ENCODE measurements at places on chromosomes 7 and 10. TPM values are rescaled to one million over a fixed set of nuclear protein-coding genes. Genes with fewer than 3 reads are reported as not detected.

GRCh38 chr7:135217645-135218509 is 6.6 kb upstream of the WDR91 start:
- no peaks in the 10 kb centered on the region for H3K27me3 ChIP-seq
- no peak overlapping the region for H3K27ac ChIP-seq
- peaks cover 9% of the 10 kb centered on the region for H3K4me1 ChIP-seq
- no peaks in the 10 kb centered on the region for H3K36me3 ChIP-seq

- H3K36me3 ChIP-seq: no peaks in the 10 kb centered on the region
- H3K27me3 ChIP-seq: no peaks in the 10 kb centered on the region
- no peak overlapping the region for H3K27ac ChIP-seq
- no peak overlapping the region for H3K4me3 ChIP-seq
Measured at GRCh38 chr10:28628184-28628893, 49.0 kb upstream of the BAMBI start.

- H3K27me3 ChIP-seq: no peaks in the 10 kb centered on the region
- H3K4me1 ChIP-seq: no peaks in the 10 kb centered on the region
Measured at GRCh38 chr7:103921692-103922091, 67.8 kb downstream of the RELN start.

Gene CADPS2
- total RNA-seq: 0.53 TPM

DNA sequence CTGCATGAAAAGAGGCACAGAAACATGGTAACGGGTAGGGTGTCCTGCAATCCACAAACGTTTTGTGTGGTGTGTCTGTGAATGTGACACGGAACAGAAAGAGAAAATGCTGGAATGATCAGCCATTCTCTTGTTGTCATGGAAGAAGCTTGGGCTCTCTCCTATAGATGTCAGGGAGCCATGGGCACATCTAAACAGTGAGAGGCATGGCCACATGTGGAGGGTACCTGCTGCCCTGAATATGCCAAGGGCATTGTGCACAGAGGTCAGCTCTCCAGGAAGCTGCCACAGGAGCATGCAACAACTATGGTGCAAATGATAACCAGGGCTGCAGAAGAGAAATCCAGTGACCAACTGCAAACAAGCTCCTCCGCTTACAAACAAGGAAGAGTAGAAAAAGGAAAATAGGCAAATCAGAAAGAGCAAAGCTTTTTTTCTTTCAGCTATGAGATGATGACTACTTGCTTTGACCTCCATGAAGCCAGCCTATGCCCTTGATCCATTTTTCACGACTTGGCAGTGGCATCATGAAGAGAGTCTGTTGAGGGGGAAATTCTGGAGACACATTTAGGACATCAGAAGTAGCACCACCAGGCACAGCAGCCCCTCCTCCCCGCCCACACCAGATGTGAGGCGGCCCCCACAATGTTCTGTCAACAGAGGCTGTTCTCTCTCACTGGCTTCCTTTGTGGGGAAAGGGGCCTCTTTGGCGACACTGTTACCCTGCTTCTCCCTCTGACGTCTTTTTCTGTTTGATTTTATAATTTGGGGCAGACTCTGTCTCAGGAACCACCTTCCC is 4.8 kb upstream of the PDE1C start:
- no peak for DNase-seq
- no peak overlapping the region for H3K4me3 ChIP-seq
- no peaks in the 10 kb centered on the region for H3K4me1 ChIP-seq
- no peak overlapping the region for H3K27ac ChIP-seq

DNA sequence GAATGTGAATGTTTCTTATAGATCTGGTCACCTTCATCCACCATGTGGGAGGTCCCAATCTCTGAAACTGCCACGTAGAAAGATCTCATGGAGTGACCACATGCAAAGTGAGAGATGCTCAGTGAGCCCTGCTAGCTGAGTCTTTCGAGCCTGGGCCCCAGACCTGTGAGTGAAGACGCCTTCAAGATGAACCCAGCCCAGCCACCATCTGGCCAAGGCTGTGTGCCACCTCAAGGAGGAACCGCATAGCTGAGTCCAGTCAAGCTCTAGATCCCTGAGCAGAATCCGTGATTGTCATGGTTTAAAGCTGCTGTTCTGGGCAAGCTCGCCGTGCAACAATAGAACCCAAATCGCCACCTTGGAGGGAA is 20.2 kb upstream of the PPIF start:
- H3K36me3 ChIP-seq: no peaks in the 10 kb centered on the region
- DNase-seq: no peak
- H3K27me3 ChIP-seq: no peaks in the 10 kb centered on the region
- no peak overlapping the region for H3K4me3 ChIP-seq

Gene SUPV3L1
- 48.9 TPM for total RNA-seq

Gene MEOX2
- total RNA-seq: not detected

Gene ASB15
- not detected for total RNA-seq

DNA sequence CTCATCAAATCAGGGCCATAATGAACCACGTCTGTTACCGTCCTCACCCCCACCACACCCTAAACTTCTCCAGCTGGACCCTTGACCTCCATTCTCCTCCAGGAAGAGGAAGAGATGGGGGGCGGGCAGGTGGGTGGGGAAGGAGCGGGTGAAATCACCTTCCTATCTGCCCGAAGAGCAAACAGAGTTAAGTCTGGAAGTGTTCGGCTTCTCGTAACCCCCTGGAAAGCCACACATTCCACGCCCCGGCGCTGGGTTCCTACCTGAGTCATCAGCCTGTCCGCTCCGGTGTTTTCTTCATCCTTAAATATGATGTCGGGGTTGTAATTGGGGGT is 736 bp downstream of the SHH start:
- H3K4me1 ChIP-seq: no peaks in the 10 kb centered on the region
- H3K27ac ChIP-seq: no peak overlapping the region
- no peak for DNase-seq

DNA sequence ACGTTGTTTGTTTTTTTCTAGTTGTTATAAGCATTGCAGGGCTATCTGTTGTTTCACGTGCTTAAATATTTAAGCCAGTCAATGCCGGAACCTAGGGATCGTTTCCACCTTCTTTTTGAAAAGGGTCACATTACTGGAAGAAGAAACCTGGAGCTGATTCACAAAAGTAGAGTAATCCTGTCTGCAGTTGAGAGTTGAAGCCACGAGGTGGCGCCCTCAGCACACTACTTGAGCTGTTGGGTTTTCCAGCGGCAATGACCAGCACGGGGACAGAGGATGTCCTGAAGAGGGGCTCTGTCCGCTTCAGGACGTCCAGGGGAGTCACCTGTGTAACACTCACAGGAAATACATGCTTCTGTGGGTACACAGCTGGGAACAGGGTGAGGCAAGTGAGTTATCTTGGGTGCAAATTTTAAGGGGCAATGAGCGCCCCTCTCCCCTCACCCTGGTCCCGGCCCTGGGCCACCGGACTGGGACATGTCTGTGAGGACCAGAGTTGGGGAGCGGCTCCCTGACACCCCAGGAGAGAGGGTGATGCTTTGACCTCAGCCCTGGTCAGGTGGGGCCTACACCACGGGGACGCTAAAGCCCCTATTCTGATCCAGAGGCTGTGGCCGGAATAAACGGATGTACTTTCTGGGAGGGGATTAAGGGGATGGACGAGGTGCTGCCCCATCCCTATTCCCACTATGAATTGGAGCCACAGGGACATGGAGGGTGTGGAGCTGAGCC is 26.3 kb upstream of the WDFY4 start:
- H3K4me1 ChIP-seq: peaks cover 4% of the 10 kb centered on the region
- no peak for DNase-seq
- no peaks in the 10 kb centered on the region for H3K36me3 ChIP-seq
- H3K27ac ChIP-seq: no peak overlapping the region
- H3K27me3 ChIP-seq: no peaks in the 10 kb centered on the region

DNA sequence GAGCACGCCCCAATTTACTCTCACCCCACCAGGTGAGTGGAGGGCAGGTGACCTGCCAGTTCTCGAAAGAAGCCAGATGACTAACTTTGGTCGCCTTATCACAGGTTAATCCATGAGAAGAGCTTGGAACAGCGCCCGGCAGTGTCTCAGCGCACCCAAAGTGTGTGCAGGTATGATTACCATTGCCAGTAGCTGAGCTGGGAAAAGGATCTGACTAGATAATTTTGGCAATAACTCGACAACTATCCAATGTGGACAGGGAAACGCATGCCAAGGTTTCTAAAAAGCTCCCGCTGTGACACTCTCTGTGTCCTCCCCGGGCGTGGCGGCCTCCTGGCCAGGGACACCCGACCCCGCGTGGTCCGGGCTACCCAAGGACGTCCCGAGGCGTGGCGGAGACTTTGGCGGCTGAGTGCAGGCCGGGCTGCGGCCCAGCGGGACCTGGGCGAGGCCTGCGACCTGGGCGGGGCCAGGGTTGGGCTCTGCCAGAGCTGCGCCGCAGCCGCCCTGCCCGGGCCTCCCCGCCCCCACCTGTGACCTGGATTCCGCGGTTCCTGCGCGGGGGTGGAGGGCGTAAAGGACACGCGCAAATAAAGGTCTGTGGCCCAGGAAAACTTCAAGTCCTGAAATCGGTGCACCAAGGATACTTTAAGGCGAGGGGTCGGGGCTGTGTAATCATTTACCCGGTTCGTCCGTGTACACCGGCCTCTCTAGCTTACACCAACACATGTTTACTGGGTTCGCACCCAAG is 13.7 kb upstream of the WAPL start:
- H3K27ac ChIP-seq: no peak overlapping the region
- no peak for DNase-seq
- H3K4me1 ChIP-seq: peaks cover 5% of the 10 kb centered on the region
- peak overlapping the region; percentile 41 for H3K4me3 ChIP-seq
- H3K36me3 ChIP-seq: no peaks in the 10 kb centered on the region
- H3K27me3 ChIP-seq: no peaks in the 10 kb centered on the region

- no peaks in the 10 kb centered on the region for H3K4me1 ChIP-seq
- peaks cover 3% of the 10 kb centered on the region for H3K36me3 ChIP-seq
- H3K4me3 ChIP-seq: no peak overlapping the region
- no peaks in the 10 kb centered on the region for H3K27me3 ChIP-seq
Measured at GRCh38 chr7:130425796-130426195, 15.0 kb downstream of the CEP41 start.

- no peaks in the 10 kb centered on the region for H3K4me1 ChIP-seq
- H3K36me3 ChIP-seq: peaks cover 8% of the 10 kb centered on the region
- H3K4me3 ChIP-seq: no peak overlapping the region
- DNase-seq: no peak
- no peak overlapping the region for H3K27ac ChIP-seq
- no peaks in the 10 kb centered on the region for H3K27me3 ChIP-seq
Measured at GRCh38 chr10:96930469-96930868, 98.4 kb downstream of the LCOR start.

GRCh38 chr10:11787846-11788245 is 35.3 kb upstream of the PROSER2 start:
- no peak overlapping the region for H3K27ac ChIP-seq
- H3K4me3 ChIP-seq: no peak overlapping the region
- DNase-seq: no peak
- no peaks in the 10 kb centered on the region for H3K36me3 ChIP-seq
- no peaks in the 10 kb centered on the region for H3K4me1 ChIP-seq

Gene LLCFC1
- not detected for total RNA-seq

DNA sequence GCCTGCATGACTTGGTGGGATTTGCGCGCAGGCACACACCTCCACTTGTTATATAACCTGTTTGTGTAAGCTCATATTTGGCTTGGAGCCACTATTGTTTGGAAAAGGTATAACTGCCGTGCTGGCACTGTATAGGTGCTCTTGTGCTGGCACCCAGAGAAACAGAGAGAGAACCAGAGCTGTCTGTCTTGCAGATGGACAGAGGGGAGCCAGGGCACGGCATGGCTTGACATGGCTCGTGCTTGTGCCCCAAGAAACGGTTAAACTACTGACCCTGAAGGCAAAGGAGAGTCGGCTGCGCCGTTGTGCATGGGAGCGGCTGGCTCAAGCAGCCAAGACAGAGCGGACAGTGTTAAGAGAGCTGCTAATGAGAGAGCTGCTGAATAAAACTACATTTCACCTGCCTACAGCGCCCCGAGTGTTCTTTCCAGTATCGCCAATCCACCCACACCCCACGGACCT is 23.2 kb downstream of the RAPGEF5 start:
- peaks cover 4% of the 10 kb centered on the region for H3K4me1 ChIP-seq
- no peak overlapping the region for H3K4me3 ChIP-seq
- H3K27me3 ChIP-seq: no peaks in the 10 kb centered on the region
- no peak for DNase-seq
